Stimulated activated CD8-positive, alpha-beta memory T cell treated with anti-CD3 and anti-CD28 coated beads, Interleukin-7, amount 100 ng/mL, for 1 hour (primary cell): ENCODE measurements at places on chromosomes 12 and 14.

- DNase-seq: no peak
Measured at GRCh38 chr12:130041983-130042812, 120.1 kb upstream of the FZD10 start.

GRCh38 chr12:116808113-116809105 lies 70.3 kb downstream of the RNFT2 start:
- no peak for DNase-seq

DNA sequence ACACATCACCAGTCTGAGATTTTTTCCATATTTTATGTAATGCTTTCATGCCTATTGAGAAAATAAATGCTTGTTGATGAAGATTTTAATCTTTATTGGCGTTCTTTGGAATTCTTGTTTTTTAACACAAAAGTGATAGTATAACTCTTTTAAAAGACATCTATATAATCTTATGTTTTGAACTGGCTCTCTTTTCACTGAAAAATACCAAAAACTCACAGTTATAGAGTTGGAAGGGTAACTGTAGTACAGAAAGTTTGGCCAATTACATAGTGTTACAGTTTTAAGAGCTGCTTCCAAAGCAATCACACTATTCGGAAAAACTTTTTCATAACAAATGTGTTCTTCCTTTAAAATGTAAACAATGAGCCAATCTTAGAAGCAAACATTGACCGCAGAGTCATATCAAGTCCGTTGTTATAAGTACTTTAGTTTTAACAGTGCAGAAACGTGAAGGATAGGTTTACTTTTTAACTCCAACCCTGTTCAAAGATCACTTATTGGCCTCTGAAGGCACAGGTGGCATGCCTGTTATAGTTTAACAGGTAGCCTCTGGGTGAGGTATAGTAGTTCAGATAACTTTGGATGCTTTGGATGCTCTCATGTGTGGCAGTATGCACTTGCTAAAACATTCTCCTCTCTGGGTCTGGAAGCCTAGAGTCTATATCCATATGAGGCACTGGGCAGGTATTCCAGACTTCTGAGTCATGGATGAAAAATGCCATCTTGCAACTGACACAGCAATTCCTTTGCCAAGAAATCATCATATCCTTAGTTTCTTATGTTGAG lies 12.1 kb upstream of the NTN4 start:
- no peak for DNase-seq

GRCh38 chr14:28773861-28774691 lies 7.5 kb downstream of the FOXG1 start:
- DNase-seq: no peak
